ENCODE measurements at places on chromosomes 13 and 19.

DNA sequence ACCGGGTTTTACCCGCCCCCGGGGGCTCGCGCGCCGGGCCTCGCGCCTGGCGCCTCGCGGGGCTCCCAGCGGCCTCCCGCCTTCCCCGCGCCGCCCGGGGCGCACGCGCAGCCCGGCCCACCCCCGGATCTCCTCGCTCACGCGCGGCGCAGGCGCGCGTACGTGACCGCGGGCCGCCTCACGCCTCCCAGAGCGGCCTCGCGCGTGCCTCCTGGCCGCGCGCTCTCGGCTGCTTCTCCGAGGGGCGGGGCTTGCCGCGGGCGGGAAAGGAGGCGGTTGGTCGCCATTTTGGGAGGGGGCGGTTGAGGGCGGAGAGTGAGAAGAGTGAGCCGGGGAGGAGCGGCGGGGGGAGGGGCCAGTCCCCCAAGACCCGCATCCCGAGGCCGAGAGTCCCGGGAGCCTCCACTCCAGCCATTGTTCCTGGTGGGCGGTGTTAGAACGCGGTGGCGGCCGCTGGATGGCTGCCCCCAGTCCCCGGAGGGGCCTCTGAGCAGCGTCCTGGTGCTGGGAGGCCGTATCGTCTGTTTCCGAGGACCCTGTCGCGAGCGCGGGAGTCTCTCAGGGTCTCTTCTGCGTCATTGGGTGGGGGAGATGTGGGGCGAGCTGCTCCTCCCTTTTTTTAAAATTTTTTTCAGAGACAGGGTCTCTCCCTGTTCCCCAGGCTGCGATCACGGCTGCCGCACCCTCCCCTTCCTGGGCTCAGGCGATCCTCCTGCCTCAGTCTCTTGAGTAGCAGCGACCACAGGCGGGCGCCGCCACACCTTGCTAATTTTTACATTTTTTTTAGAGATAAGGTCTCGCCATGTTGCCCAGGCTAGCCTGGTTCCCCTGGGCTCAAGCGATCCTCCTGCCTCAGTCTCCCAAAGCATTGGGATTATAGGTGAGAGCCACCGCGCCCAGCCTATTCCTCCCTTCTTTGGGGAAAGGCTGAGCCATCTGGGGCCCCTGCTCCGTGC, at the start of gene ZNF541:
Gene ZNF541 (minus strand): TSS at position 78 of the 956 bp plus-strand sequence. CDS start 17,292 bp downstream, outside the sequence.
- peak; percentile 91 for DNase-seq

DNA sequence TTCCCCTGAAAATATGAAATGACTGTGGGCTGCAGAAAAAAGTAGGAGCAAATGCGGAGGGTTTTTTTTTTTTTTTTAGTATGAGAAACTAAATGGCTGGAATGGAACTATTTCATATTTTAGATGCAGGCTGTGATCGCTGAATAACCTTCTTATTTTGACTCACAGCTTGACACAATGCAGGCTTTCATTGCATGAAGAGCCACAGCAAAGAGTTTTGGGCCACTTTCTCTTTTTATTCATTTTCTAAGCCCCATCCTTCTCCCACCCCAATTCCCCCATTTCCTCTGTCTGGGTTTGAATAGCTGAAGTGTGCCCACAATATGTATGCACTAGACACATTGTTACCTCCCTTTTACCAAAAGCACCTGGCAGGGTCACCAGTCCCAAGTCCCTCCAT, 125.9 kb downstream of the COG6 start:
- no peak for DNase-seq

- no peak for DNase-seq
Measured at GRCh38 chr19:14062558-14062855, 631 bp upstream of the PALM3 start.

- no peak for DNase-seq
Measured at GRCh38 chr19:35126624-35126959, 8.3 kb downstream of the LGI4 start.

GRCh38 chr19:16442386-16443276, 29.1 kb downstream of the EPS15L1 start:
- no peak for DNase-seq
